Adipocyte (in vitro differentiated cells): ENCODE measurements at places on chromosomes 6 and 20.

GRCh38 chr6:142474531-142475289 lies 172.9 kb downstream of the ADGRG6 start:
- peak; percentile 78 for DNase-seq

- peak; percentile 88 for DNase-seq
Measured at GRCh38 chr20:51434580-51435247, 107.8 kb downstream of the NFATC2 start.

DNA sequence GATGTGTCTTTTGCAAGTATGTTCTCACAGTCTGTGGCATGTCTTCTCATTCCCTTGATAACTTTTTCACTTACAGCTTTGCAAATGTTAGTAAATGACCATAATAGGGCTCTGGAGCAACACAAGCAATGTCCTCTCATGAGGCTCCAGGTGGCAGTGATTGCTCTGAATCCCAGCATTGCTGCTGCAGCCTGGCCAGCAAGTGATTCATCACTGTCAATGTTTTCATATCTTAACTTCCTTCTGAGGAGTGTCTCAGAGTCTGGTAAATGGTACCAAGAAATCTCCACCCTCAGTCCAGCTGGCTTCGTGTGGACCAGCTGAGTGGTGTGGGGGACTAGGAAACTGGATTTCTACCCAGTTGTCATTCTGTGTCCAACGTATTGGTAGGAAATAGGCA lies 139.6 kb downstream of the MYLK4 start:
- peak; percentile 45 for DNase-seq

- DNase-seq, result peak; percentile 4
Measured at GRCh38 chr6:150666071-150666470, 66.4 kb downstream of the PLEKHG1 start.

DNA sequence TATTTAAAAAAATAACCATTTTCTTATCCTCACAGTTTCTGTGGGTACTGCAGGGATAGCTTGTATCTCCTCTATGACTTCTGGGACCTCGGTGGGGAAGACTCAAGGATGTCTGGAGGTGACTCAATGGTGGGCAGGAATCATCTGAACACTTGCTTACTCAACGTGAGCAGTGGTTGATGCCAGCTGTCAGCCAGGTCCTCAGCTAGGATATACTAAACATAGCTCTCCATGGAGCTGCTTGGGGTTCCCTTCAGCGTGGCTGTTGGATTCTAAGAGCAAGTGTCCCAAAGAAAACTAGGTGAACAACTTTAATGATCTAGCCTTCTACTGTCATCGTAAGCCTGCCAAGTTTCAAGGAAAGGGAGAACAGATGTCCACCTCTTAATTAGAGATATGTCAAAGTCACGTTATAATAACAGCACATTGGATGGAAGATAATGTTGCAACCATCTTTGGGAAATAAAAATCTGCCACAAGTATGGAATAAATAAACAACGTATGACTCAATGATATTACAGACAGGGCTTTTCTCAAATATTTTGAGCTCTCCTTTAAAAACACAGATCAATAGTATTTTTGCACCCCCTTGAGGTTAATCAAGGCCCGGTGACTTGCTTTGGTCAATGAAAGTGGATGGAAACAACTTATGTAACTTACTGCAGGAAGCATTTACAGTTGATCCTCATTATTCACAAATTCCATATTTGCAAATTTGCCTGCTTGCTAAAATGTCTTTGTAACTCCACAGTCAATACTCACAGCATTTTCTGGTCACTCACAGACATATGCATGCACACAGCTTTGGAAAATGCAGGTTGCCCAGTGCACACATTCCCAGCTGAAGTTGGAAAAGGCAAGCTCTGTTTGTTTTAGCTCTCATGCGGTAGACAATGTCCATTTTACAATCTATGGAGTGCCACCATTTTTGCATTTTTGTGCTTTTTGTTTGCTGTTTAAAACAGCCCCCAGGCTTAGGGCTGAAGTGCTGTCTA lies 6.6 kb upstream of the HEBP2 start:
- peak; percentile 36 for DNase-seq

DNA sequence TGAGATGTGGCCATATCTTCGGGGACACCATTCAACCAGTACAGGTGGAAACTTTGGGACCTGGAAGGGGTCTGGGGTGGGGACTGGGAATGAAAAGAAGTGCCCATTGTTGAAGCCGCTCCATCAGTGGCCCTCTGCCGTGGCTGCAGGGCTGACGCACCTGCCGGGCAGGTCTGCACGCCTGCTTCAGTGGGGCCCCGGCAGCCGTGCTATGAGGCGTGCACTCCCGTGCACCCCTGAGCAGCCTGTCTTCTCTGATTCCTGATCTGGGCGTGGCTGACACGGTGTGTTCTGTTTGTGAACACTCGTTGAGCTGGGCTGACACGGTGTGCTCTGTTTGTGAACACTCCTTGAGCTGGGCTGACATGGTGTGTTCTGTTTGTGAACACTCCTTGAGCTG lies 155.9 kb downstream of the TAF4 start:
- no peak for DNase-seq

DNA sequence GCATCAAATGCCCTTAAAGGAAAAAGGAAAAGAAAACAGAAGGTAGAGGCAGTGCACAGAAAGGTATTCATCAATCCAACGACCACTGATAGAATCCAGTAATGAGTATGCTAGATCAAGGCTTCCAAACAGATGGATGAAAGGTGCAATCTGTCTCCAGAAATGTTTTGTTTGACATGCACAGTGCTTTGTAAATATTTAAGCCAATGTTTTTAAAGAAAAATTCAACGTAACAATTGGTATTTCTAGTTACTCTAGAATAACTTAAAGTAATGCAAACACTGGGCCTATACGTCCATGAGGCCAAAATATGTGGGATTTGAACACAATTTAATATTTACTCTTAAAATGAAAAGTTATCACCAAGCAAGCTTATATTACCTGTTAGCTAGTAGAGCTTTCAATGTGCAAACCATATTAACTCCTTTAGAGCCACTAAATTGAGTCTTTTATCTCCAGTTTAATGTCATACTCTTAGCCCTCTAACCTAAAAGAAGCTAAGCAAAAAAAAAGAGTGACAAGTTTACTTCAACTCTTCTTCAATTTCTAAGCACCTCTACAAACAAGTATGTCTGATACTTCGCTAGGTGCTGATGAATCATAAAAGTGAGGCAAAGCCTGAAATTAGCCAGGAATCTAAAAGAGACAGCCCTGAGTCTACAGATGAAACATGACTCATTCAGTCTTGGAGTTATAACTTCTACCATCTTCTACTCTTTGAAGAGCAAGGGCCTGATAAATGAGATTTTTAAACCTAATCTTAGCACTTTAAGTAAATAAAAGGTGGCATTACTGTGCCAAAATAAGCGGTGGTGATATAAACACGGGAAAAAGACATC lies 169.8 kb downstream of the PTPRK start:
- DNase-seq, result peak; percentile 19

DNA sequence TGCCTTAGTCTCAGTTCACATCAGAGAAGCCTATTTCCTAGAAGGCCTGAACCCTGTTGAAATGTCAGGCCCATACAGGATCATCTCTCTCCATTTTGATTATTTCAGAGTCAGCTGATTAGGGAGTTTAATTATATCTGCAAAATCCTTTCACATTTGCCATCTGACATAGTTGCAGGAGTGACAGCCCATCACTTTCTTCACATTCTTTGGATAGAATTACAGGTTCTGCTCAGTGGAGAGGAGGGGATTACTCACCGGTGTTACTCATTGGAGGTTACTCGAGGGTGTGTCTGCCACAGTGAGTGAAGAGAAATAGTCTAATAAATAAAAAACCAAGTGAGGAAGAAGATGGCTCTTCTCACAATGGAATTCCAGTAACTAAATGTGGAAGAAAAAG lies 216.8 kb downstream of the TMEM242 start:
- DNase-seq, result peak; percentile 33

DNA sequence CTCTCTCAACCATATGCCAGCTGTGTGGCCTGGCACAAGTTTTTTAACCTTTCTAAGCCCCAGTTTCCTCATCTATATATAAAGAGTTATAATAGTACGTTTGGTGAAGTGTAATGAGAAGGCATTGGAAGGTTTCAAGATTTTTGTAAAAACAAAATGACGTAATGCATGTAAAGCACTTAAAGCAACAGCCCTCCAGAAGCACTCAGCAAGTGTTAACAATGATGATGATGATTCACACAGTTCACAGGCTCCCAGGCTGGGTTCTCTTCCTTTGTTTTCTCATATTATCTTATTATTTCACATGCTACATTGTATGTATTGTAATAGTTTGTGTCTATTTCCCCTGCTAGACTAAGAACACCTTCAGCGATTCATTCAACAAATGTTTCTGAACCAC lies 6.2 kb downstream of the CEP250 start:
- no peak for DNase-seq

GRCh38 chr6:105272786-105273185 lies 93.0 kb upstream of the POPDC3 start:
- peak; percentile 11 for DNase-seq

DNA sequence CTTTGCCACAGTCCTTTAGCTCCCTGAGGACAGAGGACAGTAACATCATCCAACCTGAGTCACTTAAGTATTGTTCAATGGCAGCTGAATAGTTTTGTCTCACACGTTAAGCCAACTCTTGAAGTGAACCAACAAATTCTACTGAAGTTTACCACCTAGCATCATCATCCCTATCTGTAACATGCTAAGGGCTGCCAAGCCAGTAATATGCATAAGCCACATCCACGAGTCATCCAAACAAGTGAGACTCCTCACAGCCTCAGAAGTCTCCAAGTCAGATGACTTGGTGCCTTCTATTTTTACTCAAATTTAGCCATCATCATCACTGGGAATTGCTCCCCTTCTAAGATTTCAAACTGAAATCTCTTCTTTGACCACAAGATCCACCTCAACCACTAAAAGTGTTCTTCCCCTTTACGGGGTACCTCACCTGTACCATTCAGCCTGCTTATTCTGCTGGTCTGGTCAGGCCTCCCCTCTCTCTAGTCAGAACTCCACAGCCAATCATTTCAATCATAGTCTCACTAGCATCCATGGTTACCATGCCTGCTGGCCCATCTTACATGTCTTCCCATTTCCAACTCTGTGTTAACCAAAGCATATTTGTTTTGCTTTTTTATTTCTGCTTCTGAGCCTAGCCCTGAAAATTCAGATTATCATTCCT lies 73.7 kb downstream of the DTNBP1 start:
- DNase-seq, result peak; percentile 41

DNA sequence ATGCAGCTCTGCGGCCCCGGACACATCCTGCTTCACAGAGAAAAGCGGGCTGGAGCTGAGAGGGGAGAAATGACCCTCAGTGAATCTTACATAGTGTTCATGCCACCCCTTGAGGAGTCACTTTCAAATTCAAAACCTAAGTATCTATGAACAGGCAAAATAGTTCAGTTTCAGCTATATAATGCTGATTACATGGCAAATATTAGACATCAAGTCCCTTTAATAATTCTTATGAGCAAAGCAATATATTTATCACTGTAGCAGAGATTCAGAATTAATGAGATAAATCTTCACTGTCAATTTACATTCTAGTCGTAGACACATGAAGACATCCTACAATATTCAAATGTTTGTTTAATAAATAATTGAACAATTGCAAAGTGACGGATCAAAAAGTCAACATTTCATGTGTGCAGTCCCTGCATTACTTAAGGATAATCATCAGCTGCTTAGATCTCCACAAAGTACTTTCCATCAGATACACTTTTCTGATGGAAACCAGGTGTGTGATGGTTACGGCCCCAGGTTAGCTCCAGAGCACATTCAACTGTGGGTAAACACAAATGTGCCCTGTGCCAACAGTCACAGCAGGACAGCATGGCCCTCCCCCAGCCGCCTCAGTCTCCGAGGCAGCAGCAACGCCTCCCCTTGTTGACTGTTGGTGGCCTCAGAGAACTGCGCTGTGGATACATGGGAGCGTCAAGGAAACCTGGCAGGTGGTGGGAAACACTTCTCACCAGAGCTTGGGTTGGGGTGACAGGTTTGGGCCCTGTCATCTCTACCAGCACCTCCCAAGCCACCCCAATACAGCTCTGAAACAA lies 787 bp upstream of the PRR18 start:
- no peak for DNase-seq

DNA sequence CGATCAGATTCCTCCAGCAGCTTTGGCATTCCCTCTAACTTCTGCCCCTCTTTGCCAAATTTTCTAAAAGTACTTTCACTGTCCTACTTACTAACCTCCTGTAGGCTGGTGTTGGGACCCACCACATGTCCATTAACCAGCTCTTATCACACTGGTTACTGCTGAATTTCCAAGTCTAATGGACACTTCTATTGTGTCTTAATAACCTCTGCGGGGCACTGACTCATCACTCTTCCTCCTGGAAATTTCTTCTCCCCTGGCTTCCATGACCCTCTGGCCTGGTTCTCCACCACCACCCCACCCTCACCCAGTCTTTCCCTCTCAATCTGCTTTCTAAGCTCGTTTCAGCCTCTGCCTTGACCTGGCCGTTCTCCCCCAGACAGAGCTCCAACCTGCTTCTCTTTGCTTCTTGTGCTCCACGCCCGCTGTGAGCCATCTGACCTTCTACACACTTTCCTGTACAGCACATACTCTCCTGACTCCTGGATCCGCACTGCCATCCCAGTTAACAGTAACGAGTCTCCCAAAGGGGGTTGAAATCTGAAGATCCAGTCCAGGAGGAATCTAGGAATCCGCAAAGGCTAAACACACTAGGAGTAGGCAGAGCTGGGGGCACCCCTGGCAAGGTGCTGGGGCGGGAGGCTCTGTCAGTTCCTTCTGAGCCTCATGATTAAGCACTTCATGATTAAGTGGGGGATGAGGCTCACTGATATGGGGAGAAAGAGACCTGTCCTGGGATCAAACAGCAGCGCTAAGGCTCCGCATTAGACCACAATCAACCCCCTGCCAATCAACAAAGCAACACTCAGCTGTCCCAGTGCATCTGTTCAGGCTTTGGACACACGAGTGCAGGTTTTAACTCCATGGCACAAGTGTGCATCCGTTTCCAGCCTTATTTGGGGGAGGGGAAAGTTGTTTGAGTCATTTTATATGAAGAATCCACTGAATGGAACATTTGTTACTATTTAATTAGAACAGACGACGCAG lies 146.3 kb downstream of the LY86 start:
- no peak for DNase-seq

DNA sequence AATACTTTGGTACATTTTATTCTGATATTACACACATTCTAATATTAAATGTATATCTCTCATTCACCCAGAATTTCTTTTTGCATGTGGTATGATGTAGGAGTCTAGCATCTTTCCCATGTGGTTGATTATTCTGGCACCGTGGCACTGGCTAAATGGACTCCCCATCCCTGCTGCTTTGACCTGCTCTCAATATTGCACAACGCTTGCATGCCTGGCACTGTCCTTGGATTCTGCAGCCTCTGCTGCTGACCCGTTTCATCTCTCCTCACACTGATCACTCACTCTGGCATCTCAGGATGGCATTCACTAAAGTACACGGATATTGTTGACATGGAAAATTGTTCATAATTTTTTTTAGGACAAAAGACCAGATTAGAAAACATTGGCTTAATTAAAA lies 11.5 kb upstream of the DACT2 start:
- no peak for DNase-seq

DNA sequence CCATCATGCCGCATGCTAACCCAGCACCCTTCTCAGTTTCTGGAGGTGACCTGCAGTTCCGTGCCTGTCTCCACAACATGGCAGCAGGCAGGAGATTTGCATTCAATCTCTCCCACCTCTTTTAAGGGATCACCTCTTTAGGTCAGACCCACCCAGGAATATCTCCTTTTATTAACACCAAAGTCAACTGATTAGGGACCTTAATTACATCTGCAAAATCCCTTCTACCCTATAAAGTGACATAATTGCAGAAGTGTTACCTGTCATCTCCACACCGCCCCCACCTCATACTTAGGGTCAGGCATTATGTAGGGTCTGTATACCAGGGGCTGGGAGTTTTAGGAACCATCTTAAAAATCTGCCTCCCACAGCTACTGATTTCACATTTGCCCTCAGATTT lies 267.5 kb downstream of the TMEM242 start:
- DNase-seq, result no peak
